ENCODE measurements at places on chromosomes 1 and 21.

DNA sequence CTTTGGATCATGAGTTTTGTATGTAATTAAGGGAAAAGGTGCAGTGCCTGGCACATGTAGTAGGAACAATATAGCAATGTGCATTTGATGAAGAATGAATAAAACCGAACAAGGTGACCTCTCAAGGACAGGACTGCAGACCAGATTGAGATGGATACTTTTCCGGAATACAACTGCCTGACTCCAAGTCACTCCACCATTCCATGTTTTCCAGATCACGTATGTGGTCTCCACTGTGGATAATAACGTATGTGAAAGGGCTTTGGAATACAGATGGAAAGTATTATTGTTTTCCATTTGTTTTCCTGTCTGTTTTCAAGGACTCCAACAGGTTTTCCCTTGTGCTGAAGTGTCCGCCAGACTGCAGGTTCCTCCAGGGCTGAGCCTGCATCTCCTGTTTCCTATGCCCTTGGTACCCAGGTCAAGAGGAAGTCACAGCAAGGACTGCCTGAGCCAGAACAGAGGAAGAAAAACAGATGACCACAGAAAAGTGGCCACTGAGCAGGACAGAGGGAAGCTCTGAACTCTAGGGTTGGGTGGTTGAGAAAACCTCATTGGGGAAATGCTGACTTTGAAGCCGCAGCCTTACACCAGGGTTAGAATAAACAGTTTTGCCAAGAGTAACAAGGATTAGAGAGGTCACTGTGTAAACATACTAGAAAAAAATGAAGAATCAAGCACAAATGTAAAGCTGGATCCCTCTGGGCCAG lies 4.0 kb downstream of the CFAP45 start:
- no peak for DNase-seq

DNA sequence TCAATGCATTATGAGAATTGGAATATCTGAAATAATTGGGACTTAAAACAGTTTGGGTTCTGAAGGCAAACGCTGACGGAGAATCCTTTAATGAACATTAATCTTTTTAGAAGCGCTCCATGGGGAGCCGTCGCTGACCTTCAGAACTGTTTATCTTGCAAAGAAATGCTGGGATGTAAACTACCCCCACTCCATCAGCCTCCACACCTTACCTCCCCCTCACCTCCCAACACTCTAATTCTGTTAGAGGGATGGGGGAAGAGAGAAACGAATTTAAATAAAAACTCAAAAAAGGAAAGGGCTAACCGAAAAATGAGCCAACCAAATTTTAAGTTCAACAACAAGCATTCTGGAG lies 44.1 kb upstream of the DNAJC6 start:
- DNase-seq: no peak

DNA sequence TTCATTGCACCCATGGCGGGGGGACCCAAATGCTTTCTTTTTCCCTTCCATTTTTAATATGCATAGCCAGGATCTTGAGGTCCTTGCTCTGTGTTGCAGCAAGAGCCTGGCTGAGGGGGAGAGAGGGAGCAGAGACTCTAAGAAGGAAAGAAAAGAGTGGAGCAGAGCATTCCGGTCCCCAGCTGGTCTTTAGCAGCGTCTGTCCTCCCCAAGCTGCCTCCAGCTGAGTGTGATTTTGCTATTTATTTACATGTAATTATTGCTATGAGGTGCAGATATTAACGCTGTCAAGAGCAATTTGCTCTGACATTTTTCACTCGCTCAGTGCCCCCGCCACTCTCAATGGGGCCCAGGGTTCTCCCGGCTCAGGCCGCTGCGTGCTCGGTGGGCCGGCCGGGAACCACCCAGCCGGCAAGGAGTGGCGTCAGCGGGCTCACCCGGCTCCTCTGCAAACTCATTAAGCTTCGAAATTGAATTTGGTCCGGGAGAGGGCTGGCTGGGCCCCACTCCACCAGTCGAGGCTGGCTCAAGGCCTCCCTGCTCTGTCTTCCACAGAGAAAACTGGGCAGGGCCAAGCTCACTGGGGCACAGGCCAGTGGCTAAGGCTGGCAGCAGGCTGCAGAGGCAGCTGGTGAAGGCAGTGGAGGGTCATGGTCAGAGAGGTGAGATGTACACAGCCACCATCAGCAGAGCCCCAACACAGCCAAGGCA lies 93.2 kb downstream of the PAX7 start:
- DNase-seq: no peak

- DNase-seq: no peak
These were observed 91.2 kb upstream of the JUN start for GRCh38 chr1:58874757-58875755.

GRCh38 chr1:43279666-43280065 lies 5.7 kb downstream of the C1orf210 start:
- no peak for DNase-seq

DNA sequence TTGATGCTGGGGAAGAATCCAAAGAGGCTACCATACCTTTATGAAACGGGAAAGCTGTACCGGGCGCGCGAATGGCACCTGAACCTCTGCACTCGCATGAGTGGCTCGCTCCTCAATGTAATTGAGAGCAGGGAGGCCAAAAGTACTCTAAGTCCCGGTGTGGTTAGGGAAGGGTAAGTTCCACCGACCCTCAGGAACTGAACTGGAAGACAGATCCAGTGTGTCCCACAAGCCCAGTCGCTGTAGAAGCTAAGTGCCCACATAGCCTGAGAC lies 1.0 kb downstream of the GATAD2B start:
- DNase-seq: no peak

DNA sequence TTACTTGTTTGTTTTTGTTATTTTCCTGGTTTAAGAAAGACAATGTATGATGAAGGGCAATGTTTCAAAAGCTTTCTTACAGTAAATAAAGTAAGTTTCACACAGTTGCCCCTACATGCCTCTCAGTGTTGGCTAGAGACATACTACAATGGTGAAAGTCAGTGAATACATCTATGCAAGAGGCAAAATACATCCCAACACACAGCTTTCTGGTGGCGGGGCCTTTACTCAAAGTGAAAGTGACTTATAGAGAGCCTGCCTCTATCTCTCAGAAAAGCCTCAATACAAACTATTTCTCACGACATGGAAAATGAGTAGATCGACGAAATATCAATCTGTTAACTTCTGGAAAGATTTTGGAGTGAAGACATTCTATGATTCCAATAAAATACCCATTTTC lies 122.3 kb downstream of the SLC30A10 start:
- no peak for DNase-seq

- peak; percentile 90 for DNase-seq
These were observed 141.4 kb upstream of the ARHGEF16 start for GRCh38 chr1:3312898-3313575.

DNA sequence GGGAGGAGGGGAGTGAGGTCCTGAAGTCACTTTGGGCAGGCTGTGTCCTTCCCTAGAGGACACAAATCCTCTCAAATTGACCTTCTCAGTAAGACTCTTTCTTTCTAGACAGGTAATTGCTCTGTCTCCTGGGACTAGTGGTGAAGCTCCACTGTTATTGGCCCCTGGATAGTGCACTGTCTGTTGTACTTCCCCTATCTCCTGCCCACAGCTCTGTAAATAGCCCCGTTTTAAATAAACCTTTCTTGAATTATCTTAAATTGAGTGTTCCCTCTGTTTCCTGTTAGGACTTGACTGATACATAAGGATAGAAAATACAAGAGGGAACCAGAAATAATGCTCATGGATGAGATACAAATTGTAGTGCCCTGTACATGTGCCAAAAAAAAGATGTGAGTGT lies 229.5 kb upstream of the USP24 start:
- no peak for DNase-seq

DNA sequence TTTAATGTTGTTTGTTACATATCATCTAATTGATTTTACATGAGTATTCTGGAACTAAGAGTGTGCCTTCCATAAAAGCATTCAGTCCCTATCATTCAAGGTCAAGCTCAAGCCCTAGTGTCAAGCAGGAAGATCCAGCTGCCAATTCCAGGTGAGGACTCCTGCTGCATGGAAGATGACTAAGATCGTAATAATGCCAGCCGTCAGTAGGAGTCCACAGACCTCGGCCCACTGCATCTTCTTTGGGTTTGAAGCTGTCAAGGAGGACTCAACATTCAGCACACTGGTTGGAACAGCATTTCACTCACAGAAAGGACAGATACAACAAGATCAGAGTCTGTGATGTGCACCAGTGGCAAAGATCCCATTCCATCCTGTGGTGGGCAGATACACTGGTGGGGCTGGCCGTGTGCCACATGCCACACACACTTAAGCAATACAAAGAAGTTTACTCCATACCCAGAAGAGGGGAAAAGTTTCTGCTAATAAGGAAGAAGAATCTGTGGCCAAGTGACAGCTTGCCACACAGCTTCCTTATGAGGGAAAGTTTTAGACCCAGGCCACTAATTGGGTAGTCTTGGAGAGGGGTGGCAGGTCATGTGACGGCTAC lies 160.4 kb downstream of the PIK3R3 start:
- DNase-seq: no peak

- no peak for DNase-seq
These were observed 260.1 kb downstream of the VAV3 start for GRCh38 chr1:107704911-107705310.

GRCh38 chr1:76426606-76427005 lies 352.1 kb downstream of the ST6GALNAC3 start:
- no peak for DNase-seq

DNA sequence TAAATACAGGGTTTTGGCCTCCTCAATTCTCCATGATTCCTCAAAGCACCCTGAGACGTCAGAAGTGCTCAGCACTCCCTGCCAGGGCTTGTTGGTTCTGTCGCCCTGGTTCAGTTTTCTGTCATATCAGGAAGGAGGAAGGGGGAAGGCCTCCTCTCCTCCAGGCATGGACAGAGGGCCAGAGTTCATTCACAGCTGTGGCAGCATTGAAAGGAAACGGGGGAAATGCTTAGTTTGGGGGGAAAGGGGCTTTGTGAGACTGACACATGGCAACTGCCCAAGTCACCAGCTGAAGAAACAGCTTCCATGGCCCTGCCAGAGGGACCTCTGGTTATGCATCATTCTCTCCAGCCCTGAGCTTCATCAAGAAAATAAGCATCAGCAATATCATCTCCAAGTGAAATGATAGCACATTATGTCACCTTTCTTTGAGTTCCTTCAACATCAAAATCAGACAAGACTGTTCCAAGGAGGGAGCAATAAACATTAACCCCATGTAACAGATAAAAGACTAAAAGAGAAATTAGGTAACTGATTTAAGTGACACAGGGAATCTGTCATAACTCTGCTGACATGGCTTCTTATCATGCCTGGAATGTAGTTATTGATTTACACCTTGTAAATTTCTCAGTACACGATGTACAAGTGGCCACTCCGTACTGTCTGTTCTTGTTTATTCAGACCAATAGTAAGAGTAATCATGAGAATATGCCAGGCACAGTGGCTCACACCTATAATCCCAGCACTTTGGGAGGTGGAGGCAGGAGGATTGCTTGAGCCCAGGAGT lies 103.2 kb upstream of the SLC25A33 start:
- DNase-seq: no peak

DNA sequence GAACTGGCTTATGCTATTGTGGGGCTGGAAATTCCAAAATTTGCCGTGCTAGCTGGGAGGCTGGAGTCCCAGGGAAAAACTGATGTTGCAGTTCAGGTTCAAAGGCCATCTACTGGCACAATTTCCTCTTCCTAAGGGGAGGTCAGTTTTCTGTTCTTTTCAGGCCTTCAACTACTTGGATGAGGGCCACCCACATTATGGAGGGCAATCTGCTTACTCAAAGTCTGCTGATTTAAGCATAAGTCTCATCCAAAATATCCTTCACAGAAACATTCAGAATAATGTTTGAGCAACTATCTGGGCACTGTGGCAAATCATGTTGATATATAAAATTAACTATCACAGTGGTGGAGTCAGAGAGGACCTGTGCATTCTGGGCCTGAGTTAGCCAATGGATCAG lies 21.2 kb upstream of the PTGFR start:
- no peak for DNase-seq

GRCh38 chr1:95685081-95685480 lies 451.1 kb downstream of the RWDD3 start:
- DNase-seq: no peak

- no peak for DNase-seq
These were observed at the start of gene ACOT11 for GRCh38 chr1:54547601-54548388. TSS of gene ACOT11 (plus strand) at chr1:54548228. CDS start at chr1:54548310, 82 bp downstream.

Measured in H54 (cell line).